ENCODE measurements at places on chromosomes 2 and 18.

DNA sequence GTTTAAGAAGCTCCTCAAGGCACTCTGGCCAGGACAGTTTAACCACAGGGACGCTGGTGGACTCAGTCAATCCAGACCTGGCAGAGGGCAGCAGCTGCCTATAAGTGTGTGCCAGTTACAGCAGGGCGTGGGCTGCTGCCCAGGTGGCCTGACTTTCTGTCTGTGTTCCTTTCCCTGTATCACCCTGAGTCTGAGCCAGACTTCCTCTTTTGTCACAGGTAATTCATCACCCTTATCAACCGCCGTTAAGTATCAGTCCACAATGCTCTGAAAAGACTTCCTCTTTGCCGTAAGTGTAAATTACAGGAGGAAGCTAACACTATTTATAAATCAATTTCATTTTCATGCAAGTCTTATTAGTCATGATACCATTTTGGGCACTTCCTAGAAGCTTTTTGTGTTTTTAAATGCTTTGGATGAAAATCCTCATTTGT lies 7.0 kb downstream of the LPIN1 start:
- no peak for DNase-seq

GRCh38 chr2:39629646-39630045 lies 36.1 kb upstream of the TMEM178A start:
- no peak for DNase-seq

DNA sequence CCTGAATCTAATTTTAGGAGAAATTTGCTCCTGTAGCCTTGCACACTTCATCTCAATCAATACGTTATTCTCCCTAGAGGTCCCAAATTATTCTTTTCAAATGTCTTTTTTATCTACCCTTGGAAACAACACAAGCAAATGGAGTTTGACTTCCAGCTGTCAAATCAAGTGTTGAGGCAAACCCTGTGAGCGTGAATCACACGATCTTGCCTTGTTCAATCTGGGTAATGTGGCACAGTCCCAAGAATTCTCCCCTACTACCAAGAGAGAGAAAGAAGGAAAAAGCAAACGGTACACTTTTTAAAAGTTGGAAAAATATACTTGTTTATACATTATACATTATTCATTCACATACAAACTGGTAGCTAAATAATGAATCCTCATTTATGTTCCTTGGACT lies 2035.3 kb upstream of the CELF4 start:
- DNase-seq = no peak

DNA sequence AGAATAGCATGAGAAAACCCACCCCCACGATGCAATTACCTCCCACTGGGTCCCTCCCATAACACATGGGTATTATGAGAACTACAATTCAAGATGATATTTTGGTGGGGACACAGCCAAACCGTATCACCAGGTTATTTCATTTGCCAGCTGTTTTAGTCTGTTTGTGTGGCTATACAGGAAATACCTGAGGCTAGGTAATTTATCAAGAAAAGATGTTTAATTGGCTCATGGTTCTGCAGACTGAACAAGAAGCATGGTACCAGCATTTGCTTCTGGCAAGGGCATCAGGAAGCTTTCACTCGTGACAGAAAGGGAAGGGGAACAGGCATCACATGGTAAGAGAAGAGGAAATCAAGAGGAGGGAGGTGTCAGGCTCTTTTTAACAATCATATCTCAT lies 329.2 kb downstream of the GULP1 start:
- DNase-seq = no peak

DNA sequence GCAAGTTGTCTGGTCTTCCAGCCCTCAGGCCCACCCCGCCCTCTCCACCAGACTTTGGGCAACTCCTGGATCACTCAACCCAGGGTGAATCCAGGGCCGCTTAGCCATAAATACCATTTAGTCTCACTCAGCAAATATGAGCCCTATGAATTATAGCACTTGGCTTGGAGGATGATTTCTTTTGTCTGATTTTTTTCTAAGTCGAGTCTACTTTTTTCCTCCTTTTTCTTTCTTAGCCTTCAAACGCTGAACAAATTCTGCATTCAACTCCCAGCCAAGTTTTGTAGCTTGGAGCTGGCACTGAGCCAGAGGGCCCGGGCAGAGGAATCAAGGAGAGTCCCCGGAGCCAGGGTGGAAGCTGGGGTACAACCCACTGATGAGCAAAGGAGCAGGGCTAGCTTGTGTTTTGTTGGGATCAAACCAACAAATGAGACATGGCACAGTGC lies 48.7 kb downstream of the SERTAD2 start:
- no peak for DNase-seq

DNA sequence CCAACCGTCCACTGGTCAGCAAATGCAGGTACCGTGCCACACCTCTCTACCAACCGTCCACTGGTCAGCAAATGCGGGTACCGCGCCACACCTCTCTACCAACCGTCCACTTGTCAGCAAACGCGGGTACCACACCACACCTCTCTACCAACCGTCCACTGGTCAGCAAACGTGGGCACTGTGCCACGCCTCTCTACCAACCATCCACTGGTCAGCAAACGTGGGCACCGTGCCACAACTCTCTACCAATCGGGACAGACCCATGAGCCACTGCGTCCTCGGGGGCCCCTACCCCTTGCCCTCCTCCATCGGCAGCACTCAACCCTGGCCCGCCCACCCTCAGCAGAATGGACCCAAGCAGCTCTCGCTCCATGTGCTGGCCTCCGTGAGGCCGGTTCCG lies 226.4 kb upstream of the SALL3 start:
- no peak for DNase-seq

- DNase-seq = no peak
Observed at GRCh38 chr18:21291106-21291505, 49.1 kb downstream of the GREB1L start.

GRCh38 chr2:47069628-47070154 lies 85.4 kb downstream of the STPG4 start:
- no peak for DNase-seq

DNA sequence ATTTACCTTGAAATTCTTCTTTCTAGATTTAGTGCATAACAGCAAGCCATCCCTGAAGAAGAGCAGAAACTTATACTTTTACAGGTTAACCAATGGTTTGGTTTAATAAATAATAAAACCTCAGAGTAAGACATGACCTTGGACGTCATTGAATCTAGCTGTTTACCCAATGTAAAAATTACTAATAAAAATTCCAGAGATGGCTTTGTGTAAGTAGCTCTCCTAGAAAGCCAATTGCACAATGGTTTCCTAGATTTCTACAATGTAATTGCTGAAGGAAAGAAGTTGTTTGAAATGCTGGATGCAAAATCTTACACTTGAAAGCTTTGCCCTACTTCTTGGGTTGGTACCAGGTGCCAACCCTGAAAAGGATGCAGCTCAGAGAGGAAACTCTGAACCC lies 1.5 kb downstream of the XDH start:
- no peak for DNase-seq

GRCh38 chr2:19649785-19650380 lies 251.9 kb downstream of the TTC32 start:
- no peak for DNase-seq

- no peak for DNase-seq
Observed at GRCh38 chr2:165857876-165858275, 63.8 kb upstream of the GALNT3 start.

- DNase-seq = no peak
Observed at GRCh38 chr2:457792-458424, 170.0 kb upstream of the ALKAL2 start.

DNA sequence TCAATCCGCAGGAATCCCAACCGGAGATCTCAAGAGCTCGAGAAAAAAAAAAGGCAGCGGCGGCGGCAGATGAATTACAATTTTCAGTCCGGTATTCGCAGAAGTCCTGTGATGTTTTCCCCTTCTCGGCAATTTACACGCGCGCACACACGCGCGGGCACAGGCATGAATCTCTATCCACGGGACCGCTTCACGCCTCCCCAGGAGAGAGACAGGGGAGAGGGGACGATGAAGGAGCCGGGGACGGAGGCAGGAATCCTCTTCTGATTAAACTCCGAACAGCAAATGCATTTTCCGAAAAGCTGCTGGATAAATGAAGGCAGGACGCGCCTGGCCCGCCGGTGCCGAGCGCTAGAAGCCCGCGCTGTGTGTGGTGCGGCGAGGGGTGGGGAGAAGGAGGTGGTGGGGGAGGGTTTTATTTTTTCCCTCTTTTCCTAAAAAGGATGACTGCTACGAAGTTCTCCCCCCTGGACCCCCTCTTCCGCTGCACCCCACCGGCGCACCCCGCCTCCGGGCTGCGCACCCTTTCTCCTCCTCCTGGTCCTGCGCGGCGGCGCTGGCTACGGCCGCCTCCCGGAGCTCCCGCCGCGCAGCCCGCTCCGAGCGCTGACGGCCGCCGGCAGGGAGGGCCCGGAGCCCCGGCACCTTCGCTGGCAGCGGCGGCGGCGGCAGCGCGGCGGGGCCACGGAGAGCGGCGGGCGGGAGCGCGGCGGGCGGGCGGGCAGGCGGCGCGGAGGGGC lies at the start of gene BCL2:
BCL2 (minus strand) TSS at position 387 of the 740 bp plus-strand sequence.
- no peak for DNase-seq

DNA sequence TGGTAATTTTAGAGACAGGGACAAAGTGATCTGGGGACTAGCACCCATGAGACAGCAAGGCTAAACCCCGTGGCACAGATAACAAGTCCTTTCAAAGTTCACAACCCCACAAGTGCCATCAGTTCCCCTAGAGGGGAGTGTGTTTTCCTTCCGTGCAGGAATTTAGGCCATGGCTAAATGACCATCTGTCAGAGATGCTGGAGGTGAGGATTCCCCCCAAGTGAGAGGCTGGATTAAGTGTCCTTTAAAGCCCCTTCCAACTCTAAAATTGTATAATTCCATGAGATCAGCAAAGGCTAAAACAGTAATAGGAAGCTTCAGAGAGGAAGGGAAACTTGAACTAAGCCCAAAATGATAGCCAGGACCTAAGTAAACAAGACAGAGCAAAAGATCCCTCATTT lies 8.7 kb downstream of the FEZ2 start:
- DNase-seq = no peak

Data from HuH-7 (cell line).